Ecto neural progenitor cell (in vitro differentiated cells): ENCODE measurements at places on chromosomes 4 and X.

DNA sequence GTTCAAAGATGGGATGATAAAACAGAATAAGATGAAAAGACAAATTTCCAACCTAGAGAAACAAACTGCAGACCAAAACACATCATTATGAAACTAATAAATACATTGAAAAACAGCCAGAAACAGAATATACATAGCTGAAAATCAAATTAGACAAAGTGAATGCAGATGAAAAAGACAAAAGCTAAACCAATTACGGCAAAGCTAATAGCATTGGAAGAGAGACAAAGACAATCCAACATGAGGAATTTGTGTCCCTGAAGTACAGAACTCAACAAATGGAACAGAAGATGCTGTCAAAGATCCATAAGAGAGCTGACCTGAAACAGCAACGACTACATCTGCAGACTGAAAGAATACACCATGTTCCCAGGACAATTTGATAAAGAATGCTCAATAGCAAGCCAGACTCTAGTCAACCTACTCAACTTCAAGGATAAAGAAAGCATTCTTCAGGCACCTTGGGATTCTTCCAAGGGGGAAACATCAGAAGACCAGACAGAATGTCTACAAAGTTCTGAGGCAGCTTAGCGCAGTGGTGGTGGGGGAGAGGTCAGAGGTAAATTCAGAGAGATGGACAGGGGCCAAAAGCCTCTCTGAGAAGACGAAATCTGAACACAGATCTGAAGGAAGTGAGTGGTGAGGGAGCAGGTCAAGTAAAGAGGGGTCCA lies 27.4 kb upstream of the IRAK1 start:
- no peak for DNase-seq

DNA sequence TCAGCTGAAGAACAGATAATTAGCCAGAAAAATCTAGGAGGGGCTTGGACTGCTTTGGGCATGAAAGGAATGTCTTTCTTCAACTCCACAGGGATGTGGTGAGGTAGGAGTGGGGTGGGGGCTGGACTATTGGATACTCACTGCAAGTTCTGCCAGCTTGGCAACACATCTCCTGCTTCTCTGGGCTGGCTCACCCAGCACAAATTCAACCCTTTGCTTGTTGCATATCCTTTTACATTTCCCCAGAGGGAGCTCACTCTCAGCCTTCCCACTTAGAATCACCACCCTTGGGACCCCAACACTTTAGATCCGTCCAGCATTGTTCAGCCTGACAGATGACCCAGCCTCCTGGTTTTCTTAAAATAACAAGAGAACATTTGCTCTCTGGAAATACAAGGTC lies 120.6 kb downstream of the KDR start:
- no peak for DNase-seq

GRCh38 chr4:87973283-87974169 lies 2.0 kb upstream of the SPP1 start:
- DNase-seq, result no peak

DNA sequence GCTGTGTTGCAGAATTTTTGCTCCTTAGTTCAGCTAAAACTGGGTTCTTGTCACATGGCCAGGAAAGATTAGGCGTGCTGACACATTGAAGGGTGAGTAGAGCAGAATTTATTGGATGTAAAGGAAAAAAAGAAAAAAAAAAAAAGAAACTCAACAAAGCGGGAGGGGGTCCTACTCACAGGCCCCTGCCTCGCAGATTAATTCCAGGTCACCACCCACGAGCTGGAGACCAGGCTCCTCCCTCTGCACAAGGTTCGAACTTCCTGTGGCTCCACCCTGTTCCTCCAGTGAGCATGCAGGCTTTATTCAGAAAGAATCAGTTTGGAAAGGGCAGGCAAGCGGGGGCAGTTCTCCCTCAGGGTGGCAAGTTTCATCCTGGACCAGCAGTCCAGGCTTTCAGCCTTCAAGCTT lies 17.1 kb downstream of the MGST2 start:
- DNase-seq, result no peak

DNA sequence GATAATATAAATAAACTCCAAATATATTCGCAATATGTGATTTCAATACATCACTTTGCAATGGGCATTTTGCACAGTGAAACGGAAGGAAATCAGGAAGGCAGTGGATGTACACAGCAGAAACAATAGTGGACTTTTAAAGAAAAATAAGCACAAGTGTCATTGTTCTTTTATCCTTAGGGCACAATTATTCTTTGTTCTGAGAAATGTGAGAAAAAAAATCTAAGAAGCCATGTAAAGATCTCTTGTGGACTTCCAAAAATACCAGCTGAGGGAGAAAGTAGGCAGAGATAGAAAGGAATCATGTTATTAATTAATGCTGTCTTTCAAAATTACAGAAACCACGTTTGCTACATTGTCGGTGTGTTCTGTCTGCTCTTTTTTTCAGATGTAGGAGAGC lies 17.6 kb upstream of the PRRG1 start:
- no peak for DNase-seq

DNA sequence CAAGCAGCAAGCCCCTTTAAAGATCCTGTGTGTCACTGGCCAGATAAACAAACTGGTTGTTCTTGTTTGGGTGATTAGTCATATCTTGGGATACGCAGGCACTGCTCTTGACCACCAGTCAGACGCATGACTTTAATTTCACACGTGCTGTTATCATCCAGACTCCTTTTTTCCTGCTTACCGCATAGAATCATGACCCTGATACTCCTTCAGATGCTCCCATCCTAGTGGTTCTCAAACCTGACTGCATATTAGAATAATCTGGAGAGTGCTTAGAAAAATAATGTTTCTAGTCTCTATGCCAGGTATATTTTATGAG lies 78.8 kb downstream of the CLDN22 start:
- no peak for DNase-seq

- DNase-seq, result no peak
These were observed 329.6 kb upstream of the NDST3 start for GRCh38 chr4:117704721-117705120.

DNA sequence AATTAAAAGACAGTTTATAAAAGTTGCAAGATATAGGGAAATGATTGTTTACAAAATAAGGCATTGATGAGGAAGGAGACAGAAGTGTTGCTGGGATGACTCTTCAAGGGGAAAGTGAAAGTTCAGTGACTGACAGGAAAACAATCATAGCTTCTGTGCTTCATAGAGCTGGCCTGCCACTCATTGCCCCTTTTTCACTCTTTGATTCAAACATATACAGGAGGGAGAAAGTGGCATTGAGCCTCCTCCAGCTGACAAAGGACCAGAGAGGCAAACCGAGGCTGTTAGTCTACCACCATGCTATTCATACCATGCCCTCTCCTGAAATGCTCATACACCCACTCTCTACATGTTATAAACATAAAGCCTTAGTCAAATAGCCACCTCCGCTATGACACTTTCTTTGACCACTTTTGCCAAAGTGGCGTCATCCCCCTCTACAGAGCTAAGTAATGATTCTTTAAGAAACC lies 79.2 kb upstream of the ATOH1 start:
- no peak for DNase-seq

GRCh38 chrX:68842781-68843581 lies 14.2 kb downstream of the EFNB1 start:
- no peak for DNase-seq

DNA sequence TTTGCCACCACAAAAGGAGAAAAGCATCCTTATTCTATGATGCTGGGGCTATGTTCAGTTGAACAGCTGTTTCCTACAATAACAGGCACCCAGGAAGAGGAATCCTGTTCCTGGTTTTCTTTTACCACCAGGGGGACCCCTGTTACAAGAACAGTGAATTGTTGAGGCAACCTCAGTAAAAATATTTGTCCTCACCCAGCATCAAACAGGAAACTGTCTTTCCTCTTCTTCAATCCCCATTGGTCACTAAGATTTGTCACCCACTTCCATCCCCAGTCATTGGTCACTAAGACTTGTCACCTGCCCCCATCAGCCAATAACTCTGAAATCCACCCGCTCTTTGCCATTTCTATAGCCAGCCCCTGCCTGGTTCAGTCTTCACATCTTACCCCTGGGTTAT lies 143.5 kb upstream of the GALNT7 start:
- peak; percentile 54 for DNase-seq

DNA sequence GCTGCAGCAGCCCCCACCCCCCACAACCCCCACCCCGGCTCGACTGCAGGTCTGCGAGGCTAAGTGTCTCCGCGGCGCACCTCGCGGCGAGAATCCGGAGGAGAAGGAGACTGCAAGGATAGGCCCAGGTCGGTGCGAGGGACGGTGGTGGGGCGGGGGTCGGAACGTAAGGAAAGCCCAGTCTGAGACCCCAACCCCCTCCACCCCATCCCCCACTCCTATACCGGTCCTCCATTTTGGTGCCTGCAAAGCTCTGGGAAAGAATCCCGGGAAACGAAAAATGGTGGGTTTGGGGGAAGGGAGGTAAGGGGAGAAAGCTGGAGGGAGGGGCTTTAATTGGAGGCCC lies 614 bp downstream of the BEX3 start:
- DNase-seq, result peak; percentile 67

- no peak for DNase-seq
These were observed 13.7 kb downstream of the WDFY3 start for GRCh38 chr4:84952776-84953175.

DNA sequence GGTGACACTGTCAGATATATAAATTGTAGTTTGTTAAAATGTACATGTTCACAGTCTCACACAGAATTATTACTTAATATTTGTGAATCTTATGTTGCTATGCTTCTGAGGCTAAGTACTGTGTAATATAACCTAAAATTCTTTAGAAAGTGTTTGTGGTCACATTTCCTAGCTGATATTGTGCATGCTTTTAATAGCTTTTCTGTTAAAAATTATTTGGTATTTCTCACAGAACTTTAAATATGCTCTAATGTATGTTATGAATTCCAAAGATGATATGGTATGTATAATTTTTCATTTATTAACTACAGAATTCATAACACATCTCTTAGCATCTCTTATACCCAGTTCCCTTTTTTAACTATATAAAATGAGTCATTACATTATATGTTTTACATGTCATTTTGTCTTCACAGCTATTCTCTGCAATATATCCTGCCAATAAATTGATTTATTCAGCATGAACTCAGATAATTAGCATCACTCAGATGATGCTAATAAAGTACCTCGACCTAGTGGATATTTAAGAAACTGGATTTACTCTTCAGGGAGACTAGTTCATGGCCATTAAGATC lies 9.3 kb downstream of the PTPN13 start:
- DNase-seq, result no peak

GRCh38 chr4:14850455-14851097 lies 151.7 kb upstream of the CPEB2 start:
- DNase-seq, result no peak

DNA sequence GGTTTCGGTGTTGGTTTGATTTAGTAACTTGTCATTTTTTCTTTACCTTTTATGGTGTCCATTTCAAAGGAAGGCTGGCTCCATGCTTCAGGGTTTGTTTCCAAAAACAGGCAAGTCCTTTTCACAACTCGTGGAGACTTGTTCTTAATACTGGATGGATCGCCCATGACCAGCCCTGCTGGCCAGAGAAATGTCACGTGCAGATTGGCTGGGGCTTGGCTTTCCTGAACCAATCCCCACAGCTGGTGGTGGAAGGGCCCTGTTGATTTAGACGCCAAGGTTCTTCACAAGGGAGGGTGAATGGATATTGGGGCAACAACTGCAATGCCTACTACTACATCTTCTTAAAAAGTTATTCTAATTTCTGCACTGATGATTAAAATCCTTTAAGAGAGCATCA lies 92.6 kb downstream of the SHROOM3 start:
- no peak for DNase-seq

- DNase-seq, result no peak
These were observed 129.7 kb upstream of the USP38 start for GRCh38 chr4:143054971-143055370.

- DNase-seq, result no peak
These were observed 121.1 kb upstream of the OTUD4 start for GRCh38 chr4:145301386-145302080.

- peak; percentile 49 for DNase-seq
These were observed 189.1 kb upstream of the C1QTNF7 start for GRCh38 chr4:15238720-15239119.

GRCh38 chr4:2220016-2220630 lies 21.8 kb downstream of the HAUS3 start:
- peak; percentile 76 for DNase-seq

- DNase-seq, result no peak
These were observed 318.4 kb downstream of the TEX13A start for GRCh38 chrX:104902070-104902469.
